Activated T-helper 1 cell treated with anti-CD3 and anti-CD28 coated beads, Interleukin-12 subunit alpha, Interleukin-12 subunit beta, Interleukin-2, Interleukin-4 antibody, amounts not matched to agents 30 ng/mL and 10 ng/mL and 1 ng/mL, durations not matched to agents 14 hours and 24 hours and 36 hours (primary cell): ENCODE measurements at places on chromosomes 1 and 21. TPM values are rescaled to one million over a fixed set of nuclear protein-coding genes. Genes with fewer than 3 reads are reported as not detected.

- DNase-seq: no peak
- no peak overlapping the region for H3K4me3 ChIP-seq
- H3K27me3 ChIP-seq: no peaks in the 10 kb centered on the region
- no peak overlapping the region for H3K27ac ChIP-seq
- H3K4me1 ChIP-seq: no peaks in the 10 kb centered on the region
These were observed 19.4 kb upstream of the ESRRG start for GRCh38 chr1:216742625-216743024.

GRCh38 chr1:109444346-109444745 is 18.1 kb upstream of the PSMA5 start:
- peaks cover 26% of the 10 kb centered on the region for H3K27me3 ChIP-seq
- H3K4me3 ChIP-seq: no peak overlapping the region
- H3K36me3 ChIP-seq: no peaks in the 10 kb centered on the region
- no peak for DNase-seq
- no peak overlapping the region for H3K27ac ChIP-seq
- no peaks in the 10 kb centered on the region for H3K4me1 ChIP-seq

The CRNN gene
- not detected in 2 replicates for total RNA-seq

The SPRR1B gene
- not detected in 2 replicates for total RNA-seq

DNA sequence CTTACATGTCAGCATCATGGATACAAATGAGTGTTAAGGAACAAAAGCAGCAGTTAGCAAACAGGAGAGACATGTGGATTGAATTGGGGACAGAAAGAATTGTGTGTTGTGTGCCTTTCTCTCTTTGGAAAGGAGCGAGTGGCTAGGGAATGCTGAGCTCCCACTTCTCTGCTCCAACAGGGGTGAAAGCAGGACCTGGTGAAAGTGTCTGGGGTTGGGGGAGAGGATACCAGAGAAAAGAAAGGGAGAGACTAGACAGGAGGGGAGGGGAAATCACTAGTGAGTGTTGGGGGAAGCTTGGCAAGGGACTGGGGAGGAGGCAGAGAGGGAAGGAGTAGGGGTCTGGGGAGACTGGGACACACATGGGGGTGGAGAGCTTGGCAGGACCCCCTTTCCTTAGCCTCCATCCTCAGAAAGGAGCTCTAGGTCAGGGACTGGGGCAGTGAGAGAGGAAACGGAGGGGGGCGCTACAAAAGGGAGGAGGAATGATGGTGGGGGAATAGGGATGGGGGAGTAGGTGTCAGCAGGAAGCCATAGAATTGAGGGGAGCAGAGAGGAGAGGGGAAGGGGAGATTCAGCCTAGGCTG is 2.2 kb downstream of the KIRREL1 start:
- no peaks in the 10 kb centered on the region for H3K4me1 ChIP-seq
- H3K27ac ChIP-seq: no peak overlapping the region
- DNase-seq: no peak
- H3K4me3 ChIP-seq: no peak overlapping the region

- H3K36me3 ChIP-seq: peaks cover 4% of the 10 kb centered on the region
- DNase-seq: no peak
- H3K4me3 ChIP-seq: no peak overlapping the region
- peaks cover 45% of the 10 kb centered on the region for H3K27me3 ChIP-seq
- no peak overlapping the region for H3K27ac ChIP-seq
These were observed 163.6 kb downstream of the TNFSF18 start for GRCh38 chr1:172887162-172887561.

The BCAR3 gene
- 0.29 and 1.1 TPM in 2 replicates for total RNA-seq

The ACADM gene
- total RNA-seq: 53.2 and 54.8 TPM in 2 replicates

GRCh38 chr1:243716906-243717305 is 133.1 kb downstream of the AKT3 start:
- no peaks in the 10 kb centered on the region for H3K4me1 ChIP-seq
- DNase-seq: no peak
- no peak overlapping the region for H3K27ac ChIP-seq
- H3K4me3 ChIP-seq: no peak overlapping the region

GRCh38 chr21:20971296-20971921 is 26.8 kb upstream of the NCAM2 start:
- no peaks in the 10 kb centered on the region for H3K4me1 ChIP-seq
- H3K27ac ChIP-seq: no peak overlapping the region
- no peak for DNase-seq
- no peaks in the 10 kb centered on the region for H3K36me3 ChIP-seq
- H3K27me3 ChIP-seq: no peaks in the 10 kb centered on the region

GRCh38 chr1:92754000-92754718 is 30.7 kb downstream of the EVI5 start:
- no peaks in the 10 kb centered on the region for H3K36me3 ChIP-seq
- DNase-seq: no peak
- H3K4me3 ChIP-seq: no peak overlapping the region
- H3K27ac ChIP-seq: no peak overlapping the region
- H3K4me1 ChIP-seq: no peaks in the 10 kb centered on the region
- peaks cover 16% of the 10 kb centered on the region for H3K27me3 ChIP-seq
